ENCODE measurements at places on chromosomes 1 and 21.
A peak's percentile ranks its signal among the peaks of the same experiment; 100 is the strongest.

- peak; percentile 9 for ATAC-seq
Observed at GRCh38 chr1:54795356-54795665, 5.8 kb downstream of the TTC22 start.

DNA sequence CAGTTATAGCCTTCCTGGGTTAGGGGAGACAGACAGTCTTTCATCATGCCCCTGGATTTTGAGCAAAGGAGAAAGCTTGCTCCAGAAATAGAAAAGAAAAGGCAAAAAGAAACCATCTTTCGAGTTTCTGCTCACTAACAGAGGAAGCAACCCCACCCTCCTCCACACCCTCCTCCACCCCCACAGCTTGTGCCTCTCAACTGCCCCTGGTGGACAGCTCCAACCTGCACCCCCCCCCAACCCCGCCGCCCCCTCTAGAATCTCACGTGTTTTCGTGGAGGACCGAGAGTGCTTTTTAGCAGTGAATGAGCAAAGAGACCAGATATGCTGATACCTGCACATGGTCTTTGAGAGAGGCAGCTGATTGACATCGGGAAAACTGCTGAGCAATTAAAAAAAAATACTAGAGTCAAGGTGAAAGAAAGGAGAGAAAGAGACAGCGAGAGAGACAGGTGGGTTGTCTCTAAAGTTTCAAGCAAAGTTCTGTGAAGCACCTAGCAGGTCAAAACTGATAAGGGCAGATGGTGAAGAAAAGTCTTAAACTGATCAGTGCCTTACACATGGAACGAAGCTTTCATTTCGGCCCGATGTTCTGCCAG lies 358.3 kb downstream of the KIF26B start:
- ATAC-seq: peak; percentile 72

- ATAC-seq: no peak
Observed at GRCh38 chr1:11064942-11065341, 5.1 kb upstream of the SRM start.

DNA sequence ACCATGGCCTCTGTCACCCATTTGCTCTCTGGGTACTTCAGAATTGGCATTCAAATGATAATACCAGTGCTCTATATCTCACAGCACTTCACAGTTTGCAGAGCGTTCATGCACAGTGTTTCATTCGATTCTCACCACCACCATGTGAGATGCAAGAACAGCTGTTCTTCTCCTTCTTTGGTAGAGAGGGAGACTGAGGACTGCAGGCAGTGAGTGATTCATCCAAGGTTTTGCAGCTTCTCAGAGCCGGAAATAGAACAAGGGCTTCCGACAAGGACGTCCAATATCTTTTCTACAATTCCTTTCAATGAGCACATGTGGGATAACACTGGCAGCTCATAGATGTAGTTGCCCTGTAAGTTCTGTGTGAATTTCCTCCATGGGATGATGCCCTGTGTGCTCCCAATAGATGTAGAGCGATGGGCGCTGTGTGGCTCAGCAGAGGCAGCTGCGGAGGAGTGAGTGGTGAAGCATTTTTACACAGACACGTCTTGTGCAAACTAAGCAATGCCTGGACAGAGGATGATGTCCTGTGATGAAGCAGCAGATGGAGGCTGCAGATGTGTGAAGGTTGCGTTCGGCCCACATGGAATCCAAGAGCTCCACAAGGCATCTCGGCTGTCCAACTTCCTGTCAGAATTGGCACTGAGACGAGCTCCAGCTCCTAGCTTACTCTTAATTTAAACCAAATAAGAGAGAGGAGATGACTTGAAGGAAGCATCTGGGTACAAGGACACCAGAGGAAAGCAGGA lies 24.9 kb downstream of the MT1HL1 start:
- no peak for ATAC-seq

- no peak for ATAC-seq
Observed at GRCh38 chr1:162644986-162645314, 12.7 kb downstream of the DDR2 start.

DNA sequence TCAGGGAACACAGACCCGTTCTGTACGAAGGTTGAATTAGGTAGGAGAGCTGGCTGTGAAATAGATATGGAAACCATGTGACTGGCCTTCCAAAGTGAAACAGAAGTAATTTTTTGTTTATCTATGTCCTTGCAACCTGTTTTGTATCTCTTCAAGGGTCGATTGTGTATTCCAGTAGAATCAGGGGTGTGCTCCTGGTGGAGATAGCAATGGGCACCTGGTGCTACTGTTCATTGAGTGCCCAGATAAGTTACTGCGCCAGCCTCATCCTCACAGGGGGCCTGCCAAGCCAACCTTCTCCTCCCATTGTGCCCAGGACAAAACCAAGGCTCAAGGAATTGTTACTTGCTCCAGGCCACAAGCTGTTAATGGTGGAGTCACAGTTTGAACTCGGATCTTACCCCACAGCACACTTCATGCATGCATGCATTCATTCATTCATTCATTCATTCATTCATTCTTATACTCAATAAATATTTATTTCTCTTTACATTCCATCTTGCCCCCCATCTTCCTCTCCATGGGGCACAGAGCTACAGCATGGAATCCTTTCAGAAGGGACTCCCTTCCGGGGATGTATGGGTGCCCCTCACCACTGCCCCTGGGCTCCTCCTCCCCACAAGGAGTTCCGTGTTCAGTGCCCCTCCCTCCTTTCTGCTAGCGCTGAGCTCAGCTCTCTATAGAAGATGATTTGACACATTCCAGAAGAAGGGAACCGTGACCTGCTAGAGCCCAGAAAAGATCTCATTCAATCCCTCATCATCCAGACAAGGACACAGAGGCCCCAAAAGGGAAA lies 24.0 kb downstream of the ADORA1 start:
- ATAC-seq: no peak

DNA sequence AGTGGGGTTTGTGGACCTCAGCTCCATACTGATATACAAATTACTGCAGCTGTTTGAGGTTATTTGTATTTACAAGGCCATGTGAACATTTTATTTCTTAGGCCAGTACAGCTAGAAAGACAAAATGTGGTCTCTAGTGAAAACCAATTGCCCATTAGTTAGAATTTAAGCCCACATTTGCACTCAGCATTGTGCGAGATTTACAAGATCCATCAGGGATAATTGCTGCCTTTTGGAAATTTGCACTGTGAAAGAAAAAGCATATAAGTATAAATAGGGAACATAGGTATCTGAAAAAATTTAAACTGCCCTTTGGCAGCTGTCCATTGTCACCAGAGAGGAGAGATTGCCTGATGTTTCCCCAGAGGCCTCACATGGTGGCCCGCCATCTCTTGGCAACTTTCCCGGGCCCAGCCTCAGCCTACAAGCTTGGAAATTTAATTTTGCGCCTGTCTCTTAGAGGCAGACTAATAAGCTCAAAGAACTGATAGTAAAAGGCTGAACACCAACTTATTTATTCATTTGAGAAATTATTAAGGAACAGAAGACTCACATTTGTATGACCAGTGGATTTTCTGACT lies 120.7 kb downstream of the MAP3K21 start:
- no peak for ATAC-seq

- no peak for ATAC-seq
Observed at GRCh38 chr1:30755746-30756145, 1.8 kb downstream of the LAPTM5 start.

DNA sequence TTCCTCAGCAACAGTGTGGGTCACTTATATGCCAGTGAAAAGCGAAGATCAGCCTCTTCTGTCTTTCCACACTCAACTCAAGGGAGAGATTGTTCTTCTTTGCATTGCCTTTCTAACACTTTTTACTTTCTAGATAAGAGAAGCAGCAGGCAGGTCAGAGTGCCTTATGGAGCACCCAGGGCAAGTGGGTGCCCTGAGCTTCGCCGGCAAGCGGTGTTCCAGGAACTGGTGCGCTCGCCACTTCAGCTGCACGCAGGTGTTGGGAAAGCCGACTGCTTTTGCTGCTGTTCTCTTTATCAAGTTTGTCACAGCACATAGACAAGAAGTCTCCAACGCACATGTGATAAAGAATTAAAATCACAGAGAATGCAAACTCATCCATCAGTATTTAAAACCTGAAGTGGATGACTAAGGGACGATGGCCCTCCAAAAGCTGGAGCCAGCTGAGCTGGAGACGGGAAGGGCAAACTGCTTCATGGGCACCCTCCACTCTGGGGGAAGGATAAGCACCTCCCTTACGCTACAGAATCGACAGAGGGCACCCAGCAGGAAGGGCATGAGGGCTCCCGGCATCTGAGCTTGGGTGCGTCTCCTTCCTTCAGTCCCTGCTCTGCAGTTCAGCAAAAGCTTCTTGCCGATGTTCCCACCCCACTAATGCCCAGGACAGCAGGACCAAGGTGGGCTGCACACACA lies 20.7 kb downstream of the UBE2G2 start:
- no peak for ATAC-seq

DNA sequence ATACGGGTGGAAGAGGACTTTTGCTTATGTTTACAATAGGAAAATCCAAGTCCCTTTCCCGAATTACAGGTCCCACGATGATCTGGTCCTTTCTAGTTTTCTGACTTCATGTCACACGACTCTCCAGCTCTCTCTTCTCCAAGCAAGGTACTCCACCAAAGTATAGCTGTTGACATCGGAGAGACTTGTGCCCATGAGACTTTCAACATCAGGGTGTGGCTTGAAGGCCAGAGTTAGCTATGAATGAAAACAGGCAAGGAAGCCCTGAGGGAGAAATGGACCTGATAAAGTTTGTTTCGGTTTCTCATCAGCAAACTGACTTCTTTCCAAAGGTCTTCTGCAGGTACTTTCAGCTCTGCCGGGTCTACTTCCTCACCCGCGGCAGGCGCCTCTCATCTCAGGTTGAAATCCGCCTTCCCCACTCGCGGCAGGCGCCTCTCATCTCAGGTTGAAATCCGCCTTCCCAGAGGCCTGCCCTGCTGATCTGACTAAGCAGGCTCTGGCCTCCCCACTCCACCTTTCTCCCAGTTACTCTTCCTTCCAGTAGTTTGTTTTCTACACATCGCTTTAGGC lies 2.1 kb upstream of the PER3 start:
- no peak for ATAC-seq

DNA sequence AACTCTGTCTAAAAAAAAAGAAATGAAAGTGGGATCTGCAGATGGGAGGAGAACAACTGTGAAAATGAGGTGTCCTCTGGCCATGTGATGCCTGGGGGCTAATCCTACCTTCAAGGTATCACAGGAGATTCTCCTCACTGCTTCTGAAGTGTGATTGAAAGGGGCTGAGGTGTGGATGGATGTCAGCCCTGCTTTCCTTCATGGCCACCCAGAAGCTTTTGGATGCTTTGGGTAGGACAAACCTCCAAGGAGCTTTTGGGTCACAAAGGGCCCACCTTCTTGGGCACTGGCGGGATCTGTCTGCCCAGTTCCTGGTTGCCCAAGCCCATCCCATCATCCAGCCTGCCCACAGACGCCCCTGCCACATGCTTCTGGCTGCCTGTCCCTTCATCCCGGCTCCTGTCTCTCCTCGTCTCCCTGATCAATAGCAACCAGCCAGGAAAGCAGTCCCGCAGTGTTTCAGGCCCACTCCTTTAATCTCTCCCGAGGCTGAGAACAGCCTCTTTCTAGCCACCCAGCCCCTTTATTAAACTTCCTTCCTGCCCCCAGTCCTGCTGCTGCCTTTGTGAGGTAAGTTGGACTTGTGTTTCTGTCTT lies 87.2 kb downstream of the MAN1C1 start:
- ATAC-seq: no peak

DNA sequence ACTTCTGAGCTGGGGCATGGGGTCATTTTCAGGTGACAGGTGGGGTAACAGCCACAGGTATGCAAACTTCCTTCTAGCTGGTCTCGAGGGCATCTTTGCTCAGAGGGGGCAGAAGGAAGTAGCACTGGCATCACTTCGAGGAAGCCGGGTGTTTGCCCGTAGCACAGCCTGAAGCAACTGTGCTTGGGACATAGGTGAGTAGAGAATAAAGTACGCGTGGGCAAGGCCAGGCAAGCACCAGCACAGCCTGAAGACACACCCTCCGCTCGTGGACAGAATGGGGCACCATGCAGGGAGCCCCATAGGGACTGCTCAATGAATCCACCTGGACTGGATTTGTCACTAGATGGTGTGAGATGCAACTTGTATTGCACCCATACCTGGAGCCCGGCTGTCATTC lies 167.1 kb downstream of the KCNJ6 start:
- no peak for ATAC-seq

GRCh38 chr1:60898987-60899386 lies 183.4 kb upstream of the NFIA start:
- no peak for ATAC-seq

DNA sequence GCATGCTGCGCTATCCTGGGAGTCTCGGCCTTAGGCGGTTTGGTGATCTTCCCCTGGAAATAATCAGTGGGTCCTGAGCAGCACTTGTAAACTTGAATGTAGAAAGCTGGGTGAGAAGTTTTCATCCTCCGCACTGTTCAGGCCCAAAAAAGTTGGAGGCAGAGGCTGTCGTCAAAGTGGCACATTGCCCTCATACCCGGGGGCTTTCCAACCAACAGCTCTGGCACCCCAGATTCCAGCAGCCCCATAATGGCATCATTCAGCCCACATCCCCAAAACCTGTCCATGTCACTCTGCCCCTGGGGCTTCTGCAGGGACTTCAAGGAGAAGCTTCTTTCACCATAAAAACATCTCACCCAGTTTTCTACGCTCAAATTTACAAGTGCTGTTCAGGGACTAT lies 59.3 kb downstream of the TOR1AIP2 start:
- ATAC-seq: no peak

GRCh38 chr1:61259379-61260148 lies 177.2 kb downstream of the NFIA start:
- ATAC-seq: no peak

DNA sequence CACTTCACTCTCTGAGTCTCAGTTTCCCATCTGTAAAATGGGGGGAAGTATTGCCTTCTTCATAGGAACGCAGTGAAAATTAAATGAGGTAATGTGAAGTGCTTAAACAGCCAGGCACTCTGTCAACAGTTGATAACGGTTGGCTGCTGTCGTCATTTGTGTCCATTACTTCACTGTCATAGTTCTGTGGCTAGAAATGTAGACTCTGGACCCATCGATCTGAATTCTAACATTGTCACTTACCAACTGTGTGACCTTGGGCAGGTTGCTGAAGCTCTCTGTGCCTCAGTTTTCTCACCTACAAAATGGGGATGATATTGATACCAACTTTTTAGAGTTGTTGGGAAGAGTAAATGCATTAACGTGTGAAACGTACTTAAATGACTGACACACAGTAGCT lies 152.6 kb downstream of the PTPRU start:
- ATAC-seq: no peak

GRCh38 chr1:180527101-180527669 lies 24.8 kb upstream of the ACBD6 start:
- peak; percentile 21 for ATAC-seq

DNA sequence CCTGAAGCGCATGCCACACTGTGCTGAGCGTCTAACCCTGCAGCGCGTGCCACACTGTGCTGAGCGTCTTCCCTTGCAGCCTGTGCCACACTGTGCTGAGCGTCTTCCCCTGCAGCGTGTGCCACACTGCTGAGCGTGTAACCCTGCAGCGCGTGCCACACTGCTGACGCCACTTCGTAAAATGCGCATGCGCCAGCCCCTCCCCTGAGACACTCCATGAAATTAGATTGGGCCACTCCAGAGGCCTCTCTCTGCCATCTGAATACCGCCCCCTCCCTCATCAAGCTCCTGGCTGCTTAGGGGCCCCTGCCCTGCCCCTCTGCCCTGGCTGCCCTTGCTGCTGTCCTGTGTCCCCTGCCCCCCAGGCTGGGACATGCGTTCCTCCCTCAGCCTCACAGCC lies 84.8 kb downstream of the POFUT2 start:
- ATAC-seq: peak; percentile 85

- ATAC-seq: no peak
Observed at GRCh38 chr1:6700853-6701436, 671 bp downstream of the DNAJC11 start.

- ATAC-seq: no peak
Observed at GRCh38 chr1:94716965-94717364, 103.2 kb upstream of the SLC44A3 start.
